ENCODE measurements at places on chromosomes 7 and 10.

GRCh38 chr10:58514111-58514770 lies 1.6 kb downstream of the BICC1 start:
- no peak for DNase-seq

DNA sequence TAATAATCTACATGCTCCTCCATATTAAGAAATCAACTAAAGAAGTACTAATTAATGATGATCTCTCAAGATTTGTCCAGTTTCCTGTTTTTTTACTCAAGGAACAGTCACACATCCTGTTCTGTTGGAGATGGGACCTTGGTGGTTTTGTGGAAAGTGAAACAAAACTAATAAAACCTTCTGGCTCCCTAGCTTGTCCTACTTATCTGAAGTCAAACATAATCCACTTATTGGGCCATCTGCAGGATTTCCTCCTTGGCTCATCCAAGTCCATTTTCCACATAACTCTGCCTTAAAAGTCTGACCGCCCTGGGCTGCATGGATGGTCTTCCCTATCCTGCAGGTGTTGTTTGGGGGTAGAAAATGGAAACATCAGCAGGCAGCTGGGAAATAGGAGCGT lies 39.4 kb upstream of the TARP start:
- no peak for DNase-seq

- DNase-seq: no peak
Measured at GRCh38 chr10:90658791-90659190, 199.0 kb downstream of the HTR7 start.

DNA sequence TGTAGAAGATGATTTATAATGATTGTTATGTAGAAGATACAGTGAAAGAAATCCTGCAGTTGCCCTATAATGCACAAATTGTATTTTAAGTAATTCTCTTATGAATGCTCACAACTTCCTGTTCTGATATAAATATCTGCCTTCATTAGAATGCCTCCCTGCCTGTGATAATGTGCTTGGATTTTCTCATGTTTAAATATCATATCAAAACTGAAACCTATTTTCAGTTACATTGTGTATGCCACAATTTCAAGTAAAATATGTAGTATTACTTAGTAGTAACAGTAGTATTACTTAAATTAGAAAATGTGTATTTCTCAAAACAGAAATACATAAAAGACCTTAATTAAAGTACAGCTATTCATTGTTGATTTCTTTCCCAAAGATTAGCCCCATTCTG lies 41.1 kb upstream of the TFEC start:
- DNase-seq: no peak

DNA sequence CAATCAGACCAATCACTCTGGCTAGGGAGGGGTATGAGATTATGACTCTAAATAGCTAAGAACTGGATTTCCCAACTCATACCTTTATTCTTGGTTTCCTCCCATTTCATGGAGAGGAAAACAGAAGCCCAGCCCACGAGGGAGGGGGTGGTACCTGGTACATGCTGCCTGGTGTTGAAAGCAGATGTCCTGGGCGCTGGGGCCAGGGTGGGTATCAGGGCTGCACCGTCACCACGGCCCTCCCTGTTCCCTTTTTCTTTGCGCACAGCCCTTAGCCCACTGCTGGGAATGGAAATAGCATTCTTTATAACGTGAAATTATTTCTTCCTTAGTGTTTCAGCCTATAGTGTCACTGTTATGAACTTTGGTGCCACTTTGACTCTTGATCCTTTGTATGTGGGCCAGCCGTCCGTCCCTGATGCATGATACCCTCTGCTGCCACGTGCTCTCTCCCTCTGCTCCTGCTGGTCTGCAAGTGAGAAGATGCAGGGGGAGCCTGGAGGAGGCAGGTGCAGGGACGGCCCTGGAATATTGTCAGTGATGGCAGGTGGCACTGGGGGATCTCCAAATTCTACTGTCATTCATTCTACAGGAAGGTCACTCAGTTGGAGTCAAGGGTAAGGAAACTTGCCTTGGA lies 158.5 kb downstream of the CDH23 start:
- DNase-seq: no peak

GRCh38 chr7:149279111-149279743 lies 17.2 kb downstream of the ZNF783 start:
- DNase-seq: no peak

- no peak for DNase-seq
Measured at GRCh38 chr7:128829391-128830166, 627 bp upstream of the FLNC start.

DNA sequence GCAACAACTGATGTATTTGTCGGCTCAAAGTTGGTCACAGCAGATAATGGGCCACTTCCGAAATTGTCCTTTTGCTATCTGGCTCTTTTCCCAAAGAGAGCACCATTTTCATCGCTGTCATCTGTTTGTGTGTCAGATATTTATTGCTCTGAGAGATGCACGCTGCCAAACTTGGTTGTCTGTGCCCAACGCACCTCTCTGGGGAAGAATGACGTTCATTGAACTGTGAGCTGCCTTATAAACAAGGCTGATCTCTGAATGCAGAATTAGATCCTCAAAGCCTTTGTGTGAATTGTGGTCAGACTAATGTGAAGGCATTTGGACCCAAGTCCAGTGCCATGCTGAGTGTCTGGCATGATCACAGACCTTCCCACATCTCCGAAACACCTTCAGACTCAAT lies 174.7 kb upstream of the LYZL1 start:
- DNase-seq: no peak

GRCh38 chr7:67673861-67674260 lies 677.2 kb downstream of the TYW1 start:
- DNase-seq: no peak
